ENCODE measurements at places on chromosomes 5 and 9.

- no peak for DNase-seq
Observed at GRCh38 chr9:133126697-133127339, 5.8 kb upstream of the RALGDS start.

DNA sequence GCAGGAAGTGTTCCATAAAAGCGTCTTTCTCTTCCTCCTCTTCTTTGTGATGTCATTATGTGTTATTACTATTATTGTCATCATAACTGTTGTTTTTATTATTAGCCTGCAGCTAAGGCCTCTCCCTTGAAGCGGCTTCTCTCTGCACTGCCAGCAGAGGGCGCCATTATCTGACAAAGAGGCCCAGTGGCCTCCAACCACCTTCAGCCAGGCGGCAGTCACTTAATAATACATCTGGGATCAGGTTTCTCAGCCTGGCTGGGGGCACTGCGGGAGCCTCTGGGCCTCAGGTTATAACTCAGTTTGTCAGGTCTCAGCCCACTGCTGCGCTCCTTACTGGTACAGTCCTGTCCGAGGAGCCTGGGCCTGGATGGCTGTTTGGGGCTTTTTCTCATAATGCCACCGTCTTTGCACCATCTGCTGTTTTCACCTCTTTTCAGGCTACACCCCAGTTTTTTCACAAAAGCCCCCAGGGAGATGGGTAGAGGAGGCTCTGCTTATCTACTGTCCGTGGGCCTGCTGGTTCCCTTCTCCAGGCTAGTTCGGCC, 281.9 kb downstream of the NSG2 start:
- peak; percentile 74 for DNase-seq

DNA sequence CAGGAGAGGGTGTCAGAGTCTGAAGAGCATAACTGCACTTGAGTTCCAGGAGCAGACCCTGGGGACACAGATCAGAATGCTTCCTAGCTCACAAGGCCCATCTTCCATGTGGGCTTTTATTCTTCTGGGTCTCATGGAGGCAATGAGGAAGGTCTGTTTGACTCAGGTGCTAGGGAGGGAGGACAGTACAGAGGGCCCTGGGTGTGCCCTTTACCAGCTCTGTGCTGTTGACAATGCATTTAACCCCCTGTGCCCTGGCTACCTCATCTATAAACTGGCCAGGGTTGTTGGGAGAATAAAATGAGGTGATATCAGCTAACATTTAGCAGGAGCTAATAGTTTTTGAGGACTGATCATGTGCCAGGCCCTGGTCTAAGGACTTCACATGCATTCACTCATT, 318.0 kb downstream of the DMAC1 start:
- DNase-seq = no peak

DNA sequence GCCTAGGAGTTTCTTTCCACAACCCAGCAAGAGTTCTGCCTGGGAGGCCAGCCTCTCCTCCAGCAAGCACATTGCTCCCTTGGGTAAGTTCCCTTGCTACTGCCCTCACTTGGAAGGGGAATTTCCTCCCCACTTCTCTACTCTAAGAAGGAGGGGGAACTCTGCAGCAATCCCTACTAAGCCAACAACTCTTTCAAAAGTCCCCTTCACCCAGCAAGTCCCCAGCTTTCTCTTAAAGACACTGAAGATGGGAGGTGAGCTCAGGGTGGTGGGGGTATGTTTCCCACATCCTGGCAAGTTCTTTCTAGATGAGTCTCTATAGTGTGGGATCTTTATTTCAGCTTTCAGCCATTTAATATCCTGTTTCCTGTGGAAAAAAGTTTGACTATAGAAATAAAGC, 49.0 kb downstream of the PDE8B start:
- peak; percentile 23 for DNase-seq

- DNase-seq = no peak
Observed at GRCh38 chr9:133842174-133842573, 104.0 kb upstream of the SARDH start.

GRCh38 chr5:119300311-119300670, 55.5 kb upstream of the TNFAIP8 start:
- DNase-seq = no peak

GRCh38 chr5:134119720-134120119, 5.2 kb downstream of the TCF7 start:
- no peak for DNase-seq

DNA sequence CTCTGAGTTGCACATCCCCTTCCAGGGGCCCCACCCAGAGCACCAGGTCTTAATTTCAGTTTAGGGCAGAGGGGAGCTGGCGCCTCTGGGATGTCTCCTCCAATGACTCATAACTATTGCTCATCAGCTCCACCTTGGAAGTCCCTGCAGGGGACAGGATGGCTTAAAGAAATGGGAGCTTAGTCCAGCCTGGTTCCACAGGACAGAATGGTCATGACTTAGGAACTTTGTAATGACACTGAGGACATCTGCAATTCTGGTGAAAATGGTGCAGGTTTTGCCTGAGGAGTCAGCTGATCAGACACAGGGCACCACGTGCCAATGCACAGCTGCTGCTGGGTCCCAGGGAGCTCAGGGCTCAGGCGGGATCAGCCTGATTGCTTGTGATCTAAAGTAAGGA, 16.4 kb upstream of the PPP1R26 start:
- no peak for DNase-seq

- DNase-seq = no peak
Observed at GRCh38 chr9:922171-922570, 54.3 kb upstream of the DMRT3 start.

DNA sequence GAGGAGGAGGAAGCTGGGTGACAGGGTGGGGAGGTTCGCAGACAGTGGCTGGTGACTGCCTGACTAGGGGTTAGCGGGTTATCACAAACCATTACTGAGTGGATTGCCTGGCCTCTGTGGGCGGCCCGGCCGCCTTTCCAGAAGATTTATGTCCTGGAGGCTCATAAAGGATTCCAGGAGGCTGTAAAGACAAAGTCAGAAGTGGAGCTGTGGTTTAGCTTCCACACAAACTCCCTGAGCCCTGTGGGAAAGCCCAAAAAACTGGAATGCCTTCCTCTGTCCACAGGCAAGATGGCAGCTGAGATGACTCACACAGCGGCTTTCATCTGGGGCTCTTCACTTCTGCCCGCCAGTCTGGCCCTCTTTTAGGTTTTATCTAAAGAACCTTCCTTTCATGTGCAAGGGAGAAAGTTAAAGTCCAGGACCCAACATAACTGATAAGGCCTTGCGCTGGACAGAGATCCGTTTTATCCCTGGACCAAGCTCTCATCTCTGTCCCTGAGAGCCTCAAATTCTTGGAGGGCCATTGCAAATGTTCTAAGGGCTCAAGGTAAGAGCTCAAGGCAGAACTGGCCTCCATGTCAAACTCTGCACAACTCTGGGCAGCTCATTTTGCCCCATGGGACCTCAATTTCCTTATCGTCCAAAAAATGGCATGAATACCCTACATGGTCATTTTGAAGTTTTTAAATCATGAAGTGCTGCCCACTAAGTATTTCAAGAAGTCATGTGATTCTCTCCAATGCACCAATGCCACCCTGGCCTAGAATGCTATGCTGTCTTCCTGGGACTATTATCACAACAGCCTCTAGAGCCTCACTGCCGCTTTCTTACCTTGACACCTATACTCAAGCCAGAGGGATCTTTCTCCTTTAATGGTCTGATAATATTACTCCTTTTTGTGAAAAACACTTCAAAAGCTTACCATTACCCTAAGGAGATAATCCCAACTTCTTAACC, 249.4 kb upstream of the TRIM32 start:
- DNase-seq = no peak

DNA sequence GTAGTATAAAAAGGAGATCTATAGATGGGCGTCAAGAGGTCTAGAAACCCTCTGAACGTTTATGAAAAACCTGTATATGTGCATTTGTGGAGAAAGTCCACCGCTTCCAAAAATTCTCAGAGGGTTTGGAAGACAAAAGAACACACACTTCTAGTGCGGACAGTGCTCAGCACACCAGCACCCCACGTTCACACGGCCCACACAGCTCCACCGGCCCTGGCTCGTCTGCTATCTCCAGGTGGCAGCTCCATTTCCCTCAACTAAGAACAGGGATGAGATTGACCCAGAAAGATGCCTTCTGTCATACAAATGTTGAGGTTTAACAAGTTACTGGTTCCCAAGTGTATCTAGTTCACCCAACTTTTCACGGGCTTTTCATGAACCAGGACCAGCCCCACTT, 255.1 kb downstream of the NR2F1-AS1 start:
- DNase-seq = no peak

GRCh38 chr5:80622756-80623155, 31.7 kb upstream of the MSH3 start:
- no peak for DNase-seq

DNA sequence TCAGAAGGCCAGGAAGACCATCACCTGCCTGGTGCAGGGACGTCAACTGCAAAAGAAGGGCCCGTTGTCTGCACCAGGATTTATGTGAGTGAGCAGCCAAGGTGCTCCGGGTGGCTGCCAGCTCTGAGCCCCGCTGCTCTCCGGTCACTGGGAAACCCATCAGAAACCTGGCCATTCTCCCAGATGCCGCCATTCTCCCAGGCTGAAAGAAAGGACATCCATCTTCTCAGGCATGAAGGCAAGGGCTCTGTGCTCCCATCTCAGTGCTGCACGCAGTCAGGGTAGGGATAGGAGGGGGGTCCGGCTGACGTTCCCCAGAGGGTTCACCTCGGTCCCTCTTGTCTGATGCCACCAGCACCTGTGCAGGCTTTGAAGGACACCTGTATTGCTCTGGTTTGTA, 158.4 kb downstream of the ERCC6L2 start:
- DNase-seq = no peak

GRCh38 chr5:92906798-92907376, 674.1 kb downstream of the NR2F1-AS1 start:
- DNase-seq = no peak

DNA sequence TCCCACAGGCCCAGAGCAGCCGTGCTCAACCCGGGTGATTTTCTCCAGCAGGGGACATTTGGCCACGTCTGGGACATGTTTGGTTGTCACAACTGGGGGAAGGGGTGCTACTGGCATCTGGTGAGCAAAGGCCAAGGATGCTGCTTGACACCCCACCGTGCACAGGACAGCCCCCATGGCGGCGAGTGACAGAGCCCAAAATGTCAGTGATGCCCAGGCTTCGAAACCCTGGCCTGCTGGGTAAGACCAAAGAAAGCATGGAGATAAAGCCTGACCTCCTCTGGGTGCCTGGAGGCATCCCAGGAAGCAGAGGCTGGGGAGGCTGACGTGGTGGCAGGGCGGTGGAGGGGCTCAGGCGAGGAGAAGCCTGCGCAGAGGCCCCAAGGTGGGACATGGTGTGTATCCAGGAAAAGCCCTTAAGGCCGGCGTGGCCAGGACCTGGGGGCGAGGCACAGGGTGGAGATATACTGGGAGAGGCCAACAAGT, 66.4 kb downstream of the ZNF354C start:
- no peak for DNase-seq

DNA sequence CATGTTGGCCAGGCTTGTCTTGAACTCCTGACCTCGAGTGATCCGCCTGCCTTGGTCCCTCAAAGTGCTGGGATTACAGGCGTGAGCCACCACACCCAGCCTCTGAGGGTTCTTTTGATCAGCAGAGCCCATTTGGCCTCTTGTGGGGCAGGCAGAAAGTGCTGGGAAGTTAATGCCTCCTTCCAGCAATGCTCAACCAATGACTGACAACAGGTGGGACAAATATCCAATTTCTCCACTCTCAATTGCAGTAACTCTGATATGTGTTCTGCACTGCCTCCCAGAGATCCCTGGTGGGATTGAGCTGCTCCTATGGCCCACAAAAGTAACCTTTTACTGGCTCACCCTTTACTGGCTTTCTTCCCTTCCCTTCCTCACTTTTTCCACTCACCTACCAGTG, 79.9 kb upstream of the APC start:
- no peak for DNase-seq

GRCh38 chr9:3526997-3527940, 1.5 kb upstream of the RFX3 start:
- DNase-seq = no peak

GRCh38 chr5:83530193-83530592, 58.6 kb downstream of the VCAN start:
- DNase-seq = no peak

DNA sequence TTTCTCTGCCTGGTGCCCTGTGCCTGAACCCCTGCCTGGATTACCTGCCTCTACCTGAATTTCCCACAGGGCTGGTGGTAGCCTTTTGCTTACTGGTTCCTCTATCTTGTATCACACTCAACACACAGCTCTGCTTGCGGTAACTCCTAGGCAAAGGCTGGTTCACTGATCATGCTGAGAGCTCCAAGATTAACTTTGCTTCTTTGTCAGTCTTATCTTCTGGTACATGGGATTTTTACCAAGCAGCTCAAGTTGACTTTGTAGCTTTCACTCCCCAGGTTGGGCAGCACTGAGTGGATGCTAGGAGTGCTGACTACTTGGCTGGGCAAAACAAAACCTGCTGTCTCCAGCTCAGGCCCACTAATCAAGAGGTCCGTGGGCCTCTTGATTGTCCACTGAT, 145.9 kb upstream of the GLRA1 start:
- DNase-seq = no peak

DNA sequence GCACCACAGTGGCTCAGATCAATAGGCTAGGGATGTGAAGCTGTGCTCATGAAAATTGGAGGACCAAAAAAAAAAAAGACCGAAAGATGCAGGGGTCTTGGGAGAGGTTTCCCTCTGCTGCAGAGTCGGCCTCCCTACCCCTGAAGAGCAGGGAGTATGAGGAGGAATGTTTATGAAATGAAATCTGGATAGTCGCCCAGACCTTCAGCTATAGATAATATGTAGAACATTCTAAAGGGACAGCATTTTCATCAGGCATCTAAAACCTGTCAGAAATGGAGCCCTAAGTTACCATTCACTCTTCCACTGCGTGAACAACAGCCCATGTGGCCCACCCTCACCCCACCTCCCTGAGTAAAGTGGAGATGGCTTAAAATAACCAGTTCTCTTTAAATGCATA, 122.9 kb downstream of the TMEM174 start:
- no peak for DNase-seq

GRCh38 chr5:68499987-68500386, 284.4 kb downstream of the PIK3R1 start:
- no peak for DNase-seq

DNA sequence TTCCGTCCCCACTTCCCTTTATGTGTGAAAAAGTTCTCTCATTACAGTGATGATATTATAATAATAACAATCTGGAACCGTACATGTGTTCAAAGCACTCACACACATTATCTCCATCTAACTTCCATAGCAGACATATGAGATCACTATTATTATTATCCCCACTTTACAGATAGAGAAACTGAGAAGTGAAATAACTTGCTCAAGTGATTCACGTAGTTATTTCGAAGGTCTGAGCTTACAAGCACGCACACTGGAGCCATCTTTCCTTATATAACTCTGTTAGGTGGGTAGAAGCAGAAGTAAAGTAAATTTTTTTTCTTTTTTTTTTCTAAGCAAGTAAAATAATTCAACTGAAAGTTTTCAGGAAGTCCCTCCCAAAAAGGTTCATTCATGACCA, 62.9 kb upstream of the PTGER4 start:
- peak; percentile 12 for DNase-seq
